Esophagus muscularis mucosa (tissue), 4 donors: ENCODE measurements at places on chromosomes 16 and 17. TPM values are rescaled to one million over a fixed set of nuclear protein-coding genes. Genes with fewer than 3 reads are reported as not detected.

- DNase-seq = no peak
- no peak overlapping the region for H3K4me3 ChIP-seq
- no peak overlapping the region for H3K27ac ChIP-seq
Measured at GRCh38 chr17:56866496-56866895, 32.5 kb downstream of the DGKE start.

DNA sequence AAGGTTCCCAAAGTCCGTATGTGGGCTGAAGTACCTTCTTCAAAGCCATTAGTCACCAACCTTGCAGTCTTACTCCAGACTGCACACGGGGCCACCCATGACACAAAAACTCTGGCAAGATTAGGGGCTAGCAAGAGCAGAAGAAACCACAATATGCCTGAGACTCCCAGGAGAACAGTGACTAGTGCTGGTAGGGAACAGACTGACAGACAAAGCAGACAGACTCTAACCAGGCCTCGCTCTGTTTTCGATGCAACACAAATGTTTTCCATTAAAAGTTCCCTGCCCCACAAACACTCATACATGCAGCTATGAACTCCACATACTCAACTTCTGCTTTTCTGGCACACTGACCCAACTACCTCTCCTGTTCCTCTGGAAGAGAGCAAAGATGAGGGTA is 102.2 kb downstream of the HIC1 start:
- no peak for DNase-seq
- H3K27me3 ChIP-seq = no peaks in the 10 kb centered on the region
- peaks cover 16% of the 10 kb centered on the region for H3K4me1 ChIP-seq
- peaks cover 23% of the 10 kb centered on the region for H3K36me3 ChIP-seq

- peaks cover 98% of the 10 kb centered on the region for H3K36me3 ChIP-seq
- H3K27ac ChIP-seq = no peak overlapping the region
- no peaks in the 10 kb centered on the region for H3K27me3 ChIP-seq
- no peak overlapping the region for H3K4me3 ChIP-seq
Measured at GRCh38 chr17:29578626-29579485, 10.4 kb downstream of the TP53I13 start.

GRCh38 chr17:42672038-42672437 is 4.8 kb downstream of the PLEKHH3 start:
- H3K27me3 ChIP-seq = no peaks in the 10 kb centered on the region
- no peak for DNase-seq
- H3K36me3 ChIP-seq = peaks cover 63% of the 10 kb centered on the region
- H3K4me1 ChIP-seq = peaks cover 66% of the 10 kb centered on the region

DNA sequence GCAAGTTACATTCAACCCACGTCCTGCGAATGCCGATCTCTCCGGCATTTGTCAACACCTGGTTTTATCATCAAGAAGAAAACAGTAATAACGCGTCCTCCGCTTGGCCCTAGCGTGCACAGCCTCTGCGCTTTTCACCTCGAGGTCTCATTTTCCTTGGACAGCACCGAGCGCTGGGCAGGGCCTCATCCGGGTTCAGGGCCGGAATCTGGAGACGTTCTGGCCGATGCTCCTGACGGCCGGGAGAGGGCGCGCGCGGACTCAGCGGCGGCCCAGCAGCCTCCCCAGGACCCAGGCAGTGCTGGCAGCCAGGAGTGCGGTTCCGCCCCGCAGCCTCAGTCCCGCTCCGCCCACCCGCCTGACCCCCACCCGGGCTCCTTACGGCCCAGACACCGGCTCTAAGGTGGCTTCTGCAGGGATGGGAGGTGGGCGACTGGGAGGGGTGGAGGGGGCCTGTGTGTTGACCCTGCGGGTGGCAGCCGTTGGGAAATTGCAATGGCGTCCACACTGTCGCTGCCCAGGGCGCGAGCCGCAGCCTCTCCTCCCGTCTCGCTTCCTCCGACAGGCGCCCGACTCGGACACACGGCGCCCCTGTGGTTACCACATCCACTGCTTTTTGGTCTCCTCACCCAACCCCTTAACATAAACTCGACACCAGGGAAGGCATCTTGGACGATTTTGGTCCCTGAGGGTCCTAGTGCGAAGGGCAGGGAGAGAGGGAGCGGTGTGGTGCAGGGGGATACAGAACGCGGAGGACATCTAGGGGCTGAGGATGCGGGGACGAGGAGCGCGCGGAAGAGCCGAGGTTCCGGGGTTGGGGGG is 7.4 kb upstream of the FLYWCH1 start:
- peak overlapping the region; percentile 84 for H3K4me3 ChIP-seq
- no peaks in the 10 kb centered on the region for H3K36me3 ChIP-seq
- DNase-seq = peak; percentile 97
- peaks cover 33% of the 10 kb centered on the region for H3K4me1 ChIP-seq

DNA sequence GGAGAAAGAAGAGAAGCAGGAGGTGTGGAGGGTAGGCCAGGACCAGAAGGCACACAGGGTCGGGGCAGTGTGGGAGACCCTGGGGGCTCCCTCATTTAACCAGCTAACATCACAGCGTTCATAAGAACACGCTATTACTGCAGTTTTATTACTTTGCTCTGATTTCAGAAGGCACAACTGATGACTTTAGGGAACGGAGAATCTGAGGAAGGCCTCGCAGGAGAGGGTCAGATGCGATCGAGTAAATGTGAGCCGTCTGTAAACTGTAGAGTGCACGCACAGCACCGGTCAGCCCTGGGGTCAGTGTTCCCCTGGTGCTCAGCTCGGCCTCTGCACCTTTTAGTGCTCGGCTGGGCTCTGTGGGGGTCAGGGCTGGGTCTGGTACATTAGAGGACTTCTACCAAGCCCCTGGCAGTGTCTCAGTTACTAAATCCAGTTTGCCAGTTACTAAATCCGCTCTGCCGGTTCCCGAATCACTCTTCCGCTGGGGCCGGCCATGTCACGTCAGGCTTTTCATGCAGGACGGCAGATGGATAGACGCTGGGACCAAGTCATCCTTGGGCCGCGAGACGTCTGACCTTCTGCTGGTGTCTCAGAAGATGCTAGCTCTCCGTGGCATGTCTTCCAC is 325.9 kb downstream of the SEC14L1 start:
- DNase-seq = no peak
- no peaks in the 10 kb centered on the region for H3K27me3 ChIP-seq
- H3K4me3 ChIP-seq = no peak overlapping the region
- H3K36me3 ChIP-seq = no peaks in the 10 kb centered on the region
- peaks cover 91% of the 10 kb centered on the region for H3K4me1 ChIP-seq

DNA sequence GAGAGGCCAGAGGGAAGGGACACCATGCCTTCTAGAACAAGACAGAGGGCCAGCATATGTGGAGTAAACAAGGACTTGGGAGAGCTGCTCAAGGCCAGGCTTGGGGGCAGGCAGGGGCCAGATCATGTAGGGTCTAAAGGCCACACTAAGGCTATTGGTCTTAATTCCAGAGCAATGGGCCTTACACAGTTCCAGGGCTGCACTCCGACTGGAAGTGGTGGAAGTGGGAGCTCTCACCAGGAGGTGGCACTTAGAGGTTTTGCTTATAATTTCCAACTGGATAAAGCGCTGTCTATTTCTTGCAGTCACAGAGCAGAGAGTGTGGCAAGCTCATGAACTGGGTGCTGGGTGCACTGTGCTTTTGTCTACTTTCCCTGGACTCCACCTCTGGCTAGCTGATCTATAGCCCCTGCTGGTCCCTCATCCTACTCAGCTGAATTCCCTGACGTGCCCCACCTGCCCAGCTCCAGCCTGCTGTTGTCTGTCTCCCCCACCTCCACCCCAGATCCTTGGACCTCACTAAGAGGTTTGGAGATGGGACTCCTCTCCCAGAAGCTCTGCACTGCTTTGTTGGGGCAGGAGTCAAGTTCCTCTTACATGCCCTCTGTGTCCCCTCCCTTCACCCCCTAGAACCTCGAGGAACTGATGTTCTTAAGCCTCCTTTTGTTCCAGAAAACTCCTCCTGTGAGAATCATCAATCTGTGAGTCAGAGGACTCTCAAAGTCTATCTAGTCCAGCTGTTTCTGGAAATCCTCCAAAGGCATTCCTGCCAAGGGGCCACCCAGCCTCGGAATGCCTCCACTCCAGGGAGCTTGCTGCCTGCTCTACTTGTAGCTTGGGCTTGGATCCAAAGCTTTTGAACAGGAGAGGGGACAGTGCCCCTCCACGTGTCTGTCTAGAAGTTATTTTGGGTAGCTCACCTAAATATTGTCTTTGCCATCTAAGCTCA is 48.1 kb upstream of the KSR1 start:
- no peak overlapping the region for H3K27ac ChIP-seq
- no peak overlapping the region for H3K4me3 ChIP-seq
- H3K27me3 ChIP-seq = no peaks in the 10 kb centered on the region
- no peaks in the 10 kb centered on the region for H3K36me3 ChIP-seq

DNA sequence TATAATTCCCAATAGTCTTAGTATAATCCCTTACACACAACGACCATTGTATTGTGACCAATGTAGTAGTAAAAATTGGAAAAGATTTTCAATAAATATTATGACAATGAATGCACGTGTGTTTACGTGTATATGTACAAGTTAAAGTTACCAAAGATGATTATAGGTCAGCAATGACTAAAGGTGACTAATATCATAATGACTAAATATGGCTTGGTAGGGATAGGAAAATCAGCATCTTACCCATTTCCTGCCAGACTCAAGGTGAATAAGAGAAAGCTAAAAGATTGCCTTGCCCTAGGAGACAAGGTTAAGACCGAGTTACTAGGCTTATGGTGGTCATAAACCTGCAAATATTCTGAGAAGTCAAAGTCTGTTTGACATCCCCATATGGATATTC is 34.4 kb downstream of the CPD start:
- H3K27ac ChIP-seq = no peak overlapping the region
- no peaks in the 10 kb centered on the region for H3K27me3 ChIP-seq
- H3K4me1 ChIP-seq = peaks cover 32% of the 10 kb centered on the region
- no peak for DNase-seq
- no peak overlapping the region for H3K4me3 ChIP-seq

GRCh38 chr17:7582396-7583252 is 1.0 kb upstream of the MPDU1 start:
- H3K27ac ChIP-seq = peak overlapping the region; percentile 88
- no peaks in the 10 kb centered on the region for H3K27me3 ChIP-seq
- peaks cover 11% of the 10 kb centered on the region for H3K36me3 ChIP-seq
- H3K4me3 ChIP-seq = peak overlapping the region; percentile 65
- peaks cover 94% of the 10 kb centered on the region for H3K4me1 ChIP-seq

DNA sequence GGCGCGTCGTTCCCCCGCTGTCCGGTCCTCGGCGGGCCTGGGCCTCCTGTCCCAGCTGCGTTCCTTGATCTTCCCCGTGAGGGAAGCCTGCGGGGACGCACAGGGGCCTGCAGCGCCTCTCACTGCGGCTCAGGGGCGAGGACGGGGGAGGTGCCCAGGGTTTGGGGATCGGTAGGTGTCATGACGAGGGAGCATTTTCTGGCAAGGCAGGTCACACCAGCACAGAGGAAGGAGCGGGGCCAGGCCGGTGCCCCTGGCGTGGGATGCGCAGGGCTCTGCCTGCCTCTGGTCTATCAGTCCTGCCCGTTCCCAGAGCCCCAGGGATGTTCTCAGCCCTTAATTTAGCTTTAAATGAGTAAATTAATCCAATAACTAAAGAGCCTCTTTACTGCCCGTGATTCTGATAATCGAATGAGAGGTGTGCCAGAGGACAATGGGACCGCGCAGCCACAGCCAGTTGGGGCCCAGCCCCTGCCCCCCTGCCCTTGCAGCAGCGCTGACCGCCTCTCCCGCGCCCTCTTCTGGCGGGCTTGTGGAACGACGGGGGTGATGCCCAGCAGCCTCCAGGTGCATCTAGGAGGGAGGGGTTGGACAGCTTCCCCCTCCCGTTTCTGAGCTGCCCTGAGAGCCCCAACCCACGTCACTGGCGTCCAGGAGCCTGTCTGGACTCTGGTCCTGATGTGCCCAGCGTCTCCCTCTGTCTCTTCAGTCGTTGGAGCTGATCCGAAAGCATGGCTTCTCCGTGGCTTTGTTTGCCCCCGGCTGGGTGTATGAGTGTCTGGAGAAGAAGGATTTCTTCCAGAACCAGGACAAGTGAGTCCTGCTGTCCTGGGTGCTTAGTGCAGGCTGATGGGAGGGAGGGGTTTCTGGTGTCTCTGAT is 7.9 kb downstream of the ENGASE start:
- no peak for DNase-seq
- peaks cover 90% of the 10 kb centered on the region for H3K36me3 ChIP-seq
- no peak overlapping the region for H3K4me3 ChIP-seq
- no peaks in the 10 kb centered on the region for H3K4me1 ChIP-seq
- no peaks in the 10 kb centered on the region for H3K27me3 ChIP-seq
- H3K27ac ChIP-seq = no peak overlapping the region

DNA sequence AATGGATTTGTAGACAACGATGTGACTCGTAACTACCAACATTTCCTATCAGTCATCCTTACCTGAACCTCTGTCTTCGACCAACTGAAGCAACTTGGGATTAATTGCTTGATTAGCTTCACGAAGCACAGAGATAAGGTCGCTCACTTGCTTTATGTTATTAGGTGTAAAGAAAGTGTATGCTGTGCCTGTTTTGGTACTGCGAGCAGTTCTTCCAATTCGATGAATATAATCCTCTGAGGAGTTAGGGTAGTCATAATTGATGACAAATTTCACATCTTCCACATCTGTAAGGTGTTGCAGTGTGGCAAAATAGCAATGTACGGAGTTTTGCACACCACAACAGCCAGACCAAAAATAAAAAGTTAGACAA is 3.6 kb upstream of the POLG2 start:
- no peak overlapping the region for H3K4me3 ChIP-seq
- H3K27ac ChIP-seq = no peak overlapping the region
- no peak for DNase-seq
- H3K36me3 ChIP-seq = peaks cover 54% of the 10 kb centered on the region

Gene ATP2A1
- not detected for total RNA-seq

Gene HEXD
- total RNA-seq = 17.9 TPM

Gene KLHL11
- total RNA-seq = 12.4 TPM
